Tibial nerve (tissue), 4 donors: ENCODE measurements at places on chromosomes 3 and 15. TPM values are rescaled to one million over a fixed set of nuclear protein-coding genes. Genes with fewer than 3 reads are reported as not detected.

Gene GPR62
- not detected for total RNA-seq

Gene KLF13
- total RNA-seq = 77.9 TPM

Gene BSN
- total RNA-seq = 0.44 TPM

Gene MFAP1
- 12.0 TPM for total RNA-seq

Gene KLHL6
- total RNA-seq = 4.5 TPM

Gene NUP210
- 1.7 TPM for total RNA-seq

Gene SUSD5
- total RNA-seq = 2.1 TPM

Gene PLA2G4E
- not detected for total RNA-seq

Gene PIAS1
- 73.0 TPM for total RNA-seq

Gene ISLR
- 41.7 TPM for total RNA-seq

Gene GLDN
- 83.7 TPM for total RNA-seq

Gene MUC20
- 67.5 TPM for total RNA-seq

Gene NEO1
- total RNA-seq = 41.5 TPM

Gene SLC6A1
- 7.3 TPM for total RNA-seq

Gene NLGN1
- 50.7 TPM for total RNA-seq

Gene ZXDC
- 70.0 TPM for total RNA-seq

Gene SERPINI2
- not detected for total RNA-seq
